ENCODE measurements at places on chromosomes 5 and 9.

DNA sequence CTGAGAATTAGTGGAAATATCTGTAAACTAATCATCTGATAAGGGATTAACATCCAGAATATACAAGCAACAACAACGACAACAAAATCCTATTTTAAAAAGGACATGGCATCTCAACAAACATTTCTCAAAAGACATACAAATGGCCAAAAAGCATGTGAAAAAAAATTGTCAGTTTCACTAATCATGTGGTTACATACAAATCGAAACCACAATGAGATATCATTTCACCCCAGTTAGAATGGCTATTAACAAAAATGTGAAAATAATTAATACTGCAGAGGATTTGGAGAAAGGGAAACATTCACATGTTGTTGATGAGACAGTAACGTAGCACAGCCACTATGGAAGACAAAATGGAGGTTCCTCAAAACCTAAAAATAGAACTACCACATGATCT, 69.5 kb downstream of the ERP44 start:
- DNase-seq = no peak

DNA sequence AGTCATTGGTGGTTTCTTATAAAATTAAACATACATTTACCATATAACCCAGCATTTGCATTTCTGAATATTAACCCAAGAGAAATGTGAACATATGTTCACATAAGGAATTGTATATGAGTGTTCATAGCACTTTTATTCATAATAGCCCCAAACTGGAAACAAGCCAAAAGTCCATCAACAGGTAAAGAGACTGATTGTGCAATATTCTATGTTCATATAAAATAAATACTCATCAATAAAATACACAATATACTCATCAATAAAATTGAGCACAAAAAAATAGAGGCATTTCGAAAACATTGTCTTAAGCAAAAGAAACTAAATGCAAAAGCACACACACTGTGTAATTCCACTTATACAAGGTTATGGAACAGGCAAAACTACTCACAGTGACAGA, 3.7 kb downstream of the SMIM23 start:
- DNase-seq = no peak

GRCh38 chr5:53090229-53090628, 19.3 kb downstream of the MOCS2 start:
- no peak for DNase-seq

DNA sequence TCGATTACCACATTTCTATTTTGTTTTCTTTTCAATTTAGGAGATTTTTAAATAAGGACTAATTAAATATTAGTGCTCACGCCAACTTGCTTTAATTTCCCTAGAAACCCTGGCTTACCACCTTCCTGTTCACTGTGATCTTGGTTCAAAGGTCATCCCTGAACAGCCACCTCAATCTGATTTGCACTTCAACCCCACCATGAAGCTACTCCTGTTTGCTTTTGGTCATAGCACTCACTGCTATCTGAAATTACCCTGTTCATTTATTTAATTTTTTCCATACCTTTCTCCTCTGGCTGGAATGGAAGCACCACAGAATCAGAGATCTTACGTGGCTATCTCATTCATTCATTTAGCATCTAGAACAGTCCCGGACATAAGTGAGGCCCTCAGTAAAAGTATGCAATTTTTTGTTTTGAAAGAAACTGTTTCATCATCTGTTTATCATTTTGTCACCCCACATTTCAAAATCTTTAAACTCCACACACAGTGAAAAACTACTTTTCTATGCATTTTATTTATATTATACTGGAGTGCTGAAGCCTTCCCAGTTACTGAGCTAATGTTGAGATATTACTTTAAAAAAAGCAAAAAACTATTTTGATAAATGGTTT, 17.2 kb upstream of the ADAMTSL1 start:
- DNase-seq = no peak

DNA sequence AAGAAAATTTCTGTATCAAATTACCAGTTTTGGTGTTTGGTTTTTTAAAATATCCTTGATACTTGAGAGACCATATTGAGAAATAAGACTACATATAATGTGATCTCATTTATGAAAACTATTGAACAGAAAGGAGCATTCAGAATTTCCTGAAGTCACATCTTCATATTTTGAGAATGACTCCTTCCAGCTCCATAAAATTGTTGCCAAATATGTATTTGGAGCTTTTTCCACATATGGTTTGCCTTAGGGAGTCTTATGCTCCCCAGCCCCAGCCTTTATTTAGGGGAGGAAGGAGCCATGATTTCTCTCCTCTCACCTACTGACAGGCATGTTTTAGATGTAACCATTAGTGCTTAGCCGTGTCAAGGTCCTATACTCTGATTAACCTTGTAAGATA, 51.1 kb downstream of the GCNT1 start:
- no peak for DNase-seq

GRCh38 chr5:40258222-40258621, 421.5 kb upstream of the PTGER4 start:
- no peak for DNase-seq

Measured in cortex of kidney (tissue), 1 donor.